ENCODE measurements at places on chromosomes 1 and 21. TPM values are rescaled to one million over a fixed set of nuclear protein-coding genes. Genes with fewer than 3 reads are reported as not detected.

DNA sequence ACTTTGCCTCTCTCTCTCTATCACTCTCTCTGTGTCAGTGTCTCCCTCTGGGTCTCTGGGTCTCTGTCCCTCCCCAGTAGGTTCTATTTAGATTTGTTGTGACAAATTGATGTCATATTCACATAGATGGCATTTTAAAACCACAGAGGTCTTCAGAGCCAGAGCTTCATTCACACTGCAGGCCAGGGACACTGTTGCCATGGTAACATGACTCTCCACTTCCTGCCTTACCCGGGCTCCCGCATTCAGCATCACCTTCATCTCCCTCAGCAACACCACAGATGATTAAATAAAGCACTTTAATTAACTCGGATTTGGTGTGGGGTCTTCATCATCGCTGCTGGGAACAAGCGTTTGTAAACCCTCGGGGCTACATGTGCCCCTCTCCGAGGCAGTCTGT, 132.6 kb downstream of the ETS2 start:
- peak; percentile 66 for DNase-seq

- peak; percentile 88 for DNase-seq
These were observed 4.3 kb downstream of the RUSC1 start for GRCh38 chr1:155324717-155325602.

DNA sequence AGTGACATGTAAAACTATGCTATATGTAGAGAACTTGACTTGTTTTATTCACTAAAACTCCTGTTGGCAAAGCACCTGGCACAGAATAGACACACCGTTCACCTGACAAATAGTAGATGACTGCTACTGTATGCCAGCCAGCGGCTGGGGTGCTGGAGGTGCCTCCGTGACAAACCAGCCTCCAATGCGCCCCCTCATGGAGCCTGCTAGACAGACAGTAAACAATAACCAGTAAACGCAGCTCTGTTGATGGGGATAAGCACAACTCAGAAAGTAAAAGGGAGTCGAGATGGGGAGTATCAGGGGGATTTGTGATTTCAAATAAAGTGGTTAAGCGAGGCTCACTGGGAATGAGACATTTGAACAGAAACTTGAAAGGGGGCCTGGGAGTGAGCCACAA, 107.2 kb downstream of the PRDM2 start:
- DNase-seq: peak; percentile 75

GRCh38 chr1:54483875-54484437, 64.1 kb upstream of the ACOT11 start:
- DNase-seq: no peak

GRCh38 chr1:61332196-61332753, 249.9 kb downstream of the NFIA start:
- DNase-seq: no peak

DNA sequence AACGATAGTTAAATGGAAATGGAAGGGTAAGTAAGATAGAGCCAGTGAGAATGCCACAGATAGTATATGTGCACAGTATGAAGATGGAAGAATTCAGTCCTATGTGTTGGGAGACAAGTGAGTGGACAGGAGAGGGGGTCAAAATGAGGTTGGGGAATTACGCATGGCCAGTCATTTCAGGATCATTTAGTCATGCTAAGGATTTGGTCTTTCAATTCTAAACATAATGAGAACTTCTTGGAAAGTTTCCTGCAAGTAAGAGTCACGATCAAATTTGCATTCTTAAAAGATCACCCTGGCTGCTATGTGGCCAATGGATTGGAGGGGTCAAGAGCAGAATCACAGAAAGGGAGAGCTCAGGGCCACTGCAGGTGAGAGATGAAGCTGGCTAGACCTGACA, 64.0 kb upstream of the KCNK2 start:
- DNase-seq: no peak

DNA sequence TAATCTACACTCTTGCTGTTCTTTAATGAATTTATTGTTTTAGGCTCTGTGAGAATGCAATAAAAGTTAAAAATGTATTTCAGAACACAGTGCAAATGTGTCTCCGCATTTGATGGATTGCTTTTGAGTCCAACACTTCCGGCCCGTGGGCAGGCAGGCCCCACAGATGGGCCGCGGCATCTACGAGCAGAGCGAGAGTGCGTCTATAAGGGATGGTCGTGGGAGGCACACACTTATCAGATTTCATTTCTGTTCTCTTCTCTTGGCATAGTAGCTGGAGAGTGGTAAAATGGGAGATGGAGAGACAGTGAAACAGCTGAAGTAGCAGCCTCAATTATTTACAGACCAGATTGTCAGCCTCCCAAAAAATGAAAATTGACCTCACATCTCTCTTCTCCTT, 134.2 kb downstream of the NAV1 start:
- DNase-seq: no peak

DNA sequence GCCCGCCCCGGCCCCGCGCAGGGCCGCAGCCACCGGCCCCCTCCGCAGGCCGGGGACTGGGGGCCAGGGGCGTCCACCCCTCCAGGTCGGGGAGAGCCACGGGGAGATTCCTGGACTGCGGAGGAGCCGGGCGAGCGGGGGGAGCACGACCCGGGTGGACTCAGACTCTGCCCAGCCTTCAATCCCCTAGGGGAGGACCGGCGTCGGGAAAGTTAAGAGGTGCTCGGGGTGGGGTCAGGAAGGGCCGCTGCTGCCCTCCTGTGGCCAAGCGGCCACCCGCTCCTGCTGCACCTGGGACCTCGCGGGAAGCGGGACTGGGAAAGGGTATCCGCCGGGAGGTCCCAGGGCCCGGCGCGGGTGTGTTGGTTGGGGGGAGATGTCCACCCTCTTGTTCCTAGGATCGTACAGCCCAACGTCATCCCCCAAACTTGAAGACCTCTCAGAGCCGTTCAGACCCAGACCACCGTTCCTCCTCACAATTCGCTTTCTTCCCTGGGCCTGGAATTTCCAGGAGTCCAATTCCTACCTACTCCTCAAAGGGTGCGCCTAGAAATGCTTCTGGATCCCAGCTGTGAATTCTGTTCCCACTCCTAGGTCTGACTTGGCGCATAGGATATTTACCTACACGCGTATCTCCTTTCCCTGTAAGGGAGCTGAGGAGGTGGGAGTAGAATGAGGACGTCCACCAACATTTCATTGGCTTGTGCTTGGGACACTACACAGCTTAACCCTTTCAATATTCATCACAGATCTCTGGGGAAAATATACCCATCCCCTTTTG, 484 bp upstream of the RHOC start:
- peak; percentile 95 for DNase-seq

DNA sequence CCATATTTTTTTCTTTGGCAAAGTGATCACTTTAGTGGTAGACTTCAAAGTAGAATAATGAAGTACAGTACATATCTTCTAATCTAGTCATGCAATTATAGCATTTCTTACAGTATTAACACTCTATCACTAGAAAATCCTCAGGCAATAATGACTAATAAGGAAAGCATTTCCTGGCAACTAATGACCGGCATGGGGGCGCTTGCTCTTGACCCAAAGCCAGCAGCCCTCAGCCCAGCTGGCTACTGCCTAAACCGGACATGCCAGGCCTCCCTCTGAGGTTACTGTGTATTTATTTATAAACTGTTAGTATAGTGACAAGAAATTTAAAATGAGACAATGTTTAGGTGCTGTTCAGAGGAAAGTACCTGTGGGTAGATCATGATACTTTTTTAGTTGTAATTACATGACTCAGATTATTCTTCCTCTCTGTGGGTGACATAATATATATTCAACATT, 633.8 kb downstream of the PTPRC start:
- DNase-seq: no peak

DNA sequence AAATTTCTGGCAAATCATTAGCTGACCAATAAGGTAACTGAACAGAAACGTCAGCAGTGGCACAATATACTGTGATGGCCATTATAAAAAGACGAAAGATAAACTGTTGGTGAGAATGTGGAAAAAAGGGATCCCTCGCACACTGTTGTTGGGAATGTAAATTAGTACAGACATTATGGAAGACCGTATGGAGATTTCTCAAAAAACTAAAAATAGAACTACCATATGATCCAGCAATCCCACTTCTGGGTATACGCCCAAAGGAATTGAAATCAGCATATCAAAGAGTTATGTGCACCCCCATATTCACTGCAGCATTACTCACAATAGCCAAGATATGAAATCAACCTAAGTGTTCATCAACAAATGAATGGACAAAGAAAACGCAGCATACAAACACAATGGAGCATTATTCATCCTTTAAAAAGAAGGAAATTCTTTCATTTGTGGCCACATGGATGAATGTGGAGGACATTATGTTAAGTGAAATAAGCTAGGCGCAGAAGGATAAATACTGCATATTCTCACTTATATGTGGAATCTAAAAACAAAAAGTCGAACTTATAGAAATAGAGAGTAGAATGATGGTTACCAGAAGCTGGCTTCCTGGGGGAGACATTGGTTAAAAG, 257.7 kb downstream of the RHOU start:
- no peak for DNase-seq

Gene SPRR1A
- total RNA-seq: not detected

Gene CTSS
- not detected for total RNA-seq

Gene RGS4
- 0.77 TPM for total RNA-seq

Gene CAPZA1
- total RNA-seq: 218 TPM

Gene NUP210L
- not detected for total RNA-seq

Gene NFIA
- 1.7 TPM for total RNA-seq

Gene OR10K2
- not detected for total RNA-seq

Gene PDPN
- total RNA-seq: 3.4 TPM

Gene CD5L
- not detected for total RNA-seq

Gene HCRTR1
- 0.06 TPM for total RNA-seq

Gene C1orf216
- 4.4 TPM for total RNA-seq

Measured in neural progenitor cell (in vitro differentiated cells).